ENCODE measurements at places on chromosomes 6 and 20.

DNA sequence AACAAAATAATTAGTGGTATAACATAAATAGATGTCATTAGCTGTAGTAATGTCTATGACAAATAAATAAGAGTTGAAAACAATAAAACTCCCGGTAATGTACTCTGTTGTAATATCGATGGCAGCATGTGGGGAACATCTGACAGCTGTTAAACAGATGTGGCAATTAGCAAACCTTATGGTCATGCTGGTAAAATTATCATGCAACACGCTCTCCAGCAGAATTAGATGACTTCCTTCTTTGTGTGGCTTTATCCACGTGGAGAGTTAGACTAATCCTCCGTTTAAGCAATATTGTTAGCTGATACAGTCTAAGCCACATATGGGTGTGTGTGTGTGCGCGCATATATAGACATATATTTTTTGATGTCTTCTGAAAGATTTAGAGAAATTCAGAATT, 77.7 kb upstream of the ZFP64 start:
- DNase-seq, result no peak

DNA sequence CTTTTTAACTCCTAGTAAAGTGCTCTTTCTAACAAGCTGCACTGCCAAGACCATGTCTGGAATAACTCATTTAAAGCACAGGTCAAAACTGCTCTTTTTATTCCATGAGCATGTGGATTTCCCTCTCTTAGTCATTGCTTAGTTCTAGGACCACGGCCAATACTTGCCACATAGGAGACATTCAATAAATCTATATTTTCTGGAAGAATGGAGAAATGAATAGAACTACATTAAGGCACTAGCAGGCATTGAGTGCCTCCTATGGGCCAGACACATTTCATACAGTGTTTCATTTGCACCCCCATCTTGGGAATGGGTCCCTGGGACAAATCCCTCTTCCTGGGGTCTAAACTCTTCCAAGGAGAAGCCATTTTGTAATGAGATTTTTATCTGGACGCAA, 552.8 kb upstream of the CITED2 start:
- no peak for DNase-seq

GRCh38 chr20:50320901-50321796, 130.5 kb downstream of the CEBPB start:
- no peak for DNase-seq

DNA sequence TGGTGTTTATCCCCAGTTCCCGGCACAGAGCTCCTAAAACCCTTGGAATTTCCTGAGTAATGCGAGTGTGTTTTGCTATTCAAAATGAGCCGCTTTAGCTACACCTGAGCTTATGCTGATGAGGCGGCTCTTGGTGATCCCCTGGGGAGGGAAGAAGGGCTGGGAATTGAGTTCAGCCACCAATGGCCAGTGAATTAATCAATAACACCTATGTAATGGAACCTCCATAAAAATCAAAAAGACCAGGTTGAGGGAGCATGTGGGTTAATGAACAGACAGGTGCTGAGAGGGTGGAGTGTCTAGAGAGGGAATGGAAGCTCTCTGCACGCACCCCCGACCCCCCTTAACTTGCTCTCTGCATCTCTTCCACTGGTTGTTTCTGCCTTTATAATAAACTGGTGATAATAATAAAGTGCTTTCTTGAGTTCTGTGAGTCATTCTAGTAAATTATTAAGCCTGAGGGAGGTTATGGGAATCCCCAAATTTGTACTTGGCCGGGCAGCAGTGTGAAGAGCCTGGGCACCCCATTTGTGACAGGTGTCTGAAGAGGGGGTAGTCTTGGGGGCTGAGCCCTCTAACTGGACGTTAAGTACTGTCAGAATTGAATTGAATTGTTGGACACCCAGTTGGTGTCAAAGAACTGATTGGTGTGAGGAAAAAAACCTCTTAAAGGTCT, 24.6 kb upstream of the SERPINB1 start:
- no peak for DNase-seq

DNA sequence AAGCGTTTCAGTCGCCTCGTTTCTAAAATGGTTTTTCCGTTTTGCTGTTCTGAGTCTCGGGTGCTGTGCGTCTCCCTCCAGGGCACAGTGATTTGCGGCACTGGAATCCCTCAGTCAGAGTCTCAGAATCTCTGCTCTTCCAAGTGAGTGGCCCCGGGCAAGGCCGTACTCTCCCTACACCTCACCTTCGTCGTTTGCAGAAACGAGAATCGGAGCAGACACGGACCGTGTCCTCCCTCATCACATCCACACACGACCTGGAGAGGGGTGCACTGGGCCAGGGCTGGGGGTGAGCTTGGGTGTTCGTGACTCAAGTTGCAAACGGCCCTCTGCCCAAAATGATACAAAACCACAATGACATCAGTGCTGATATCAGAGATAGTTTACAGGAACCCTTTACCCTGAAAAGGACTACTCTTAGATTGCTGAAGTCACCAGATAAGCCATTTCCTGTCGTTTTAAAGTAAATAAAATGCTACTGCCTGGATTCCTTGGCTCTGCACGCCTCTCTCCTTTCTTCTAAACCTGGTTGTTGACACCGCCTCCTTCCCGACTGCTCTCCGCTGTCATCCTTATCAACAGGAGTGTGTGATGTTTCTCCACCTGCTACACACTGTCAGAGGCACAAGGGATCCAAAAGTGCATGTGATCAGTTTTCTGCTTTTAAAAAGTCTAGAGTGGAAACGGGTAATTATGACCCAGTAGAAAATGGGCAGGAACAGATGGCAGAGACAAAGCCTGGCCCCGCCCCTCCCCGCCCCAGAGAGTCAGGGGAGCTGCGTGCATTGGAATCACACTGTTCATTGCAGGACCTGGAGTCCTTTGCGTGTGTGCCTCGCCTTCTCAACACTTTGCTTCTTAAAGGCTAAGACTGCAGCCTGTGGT, 38.4 kb downstream of the KIF25 start:
- no peak for DNase-seq

- DNase-seq, result no peak
Observed at GRCh38 chr20:52150440-52151258, 40.9 kb downstream of the ZFP64 start.

DNA sequence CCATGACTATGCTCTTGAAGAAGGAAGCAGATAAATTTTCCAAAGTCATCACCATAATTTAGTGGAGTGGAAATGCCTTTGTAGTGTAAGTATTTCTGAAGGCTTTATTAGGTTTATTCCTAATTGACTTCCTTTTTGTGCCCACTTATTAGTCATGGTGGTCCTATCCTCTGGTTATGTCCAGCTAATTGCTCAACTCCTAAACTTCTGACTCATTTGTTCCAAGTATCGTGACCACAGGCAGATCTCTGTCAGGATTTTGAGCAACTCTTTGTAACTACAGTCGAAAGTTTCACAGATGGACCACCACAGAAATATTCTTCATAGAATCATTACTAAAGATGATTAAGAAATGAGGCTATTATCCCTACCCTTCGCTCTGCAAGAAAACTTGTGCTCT, 315.6 kb upstream of the PTCHD4 start:
- no peak for DNase-seq

DNA sequence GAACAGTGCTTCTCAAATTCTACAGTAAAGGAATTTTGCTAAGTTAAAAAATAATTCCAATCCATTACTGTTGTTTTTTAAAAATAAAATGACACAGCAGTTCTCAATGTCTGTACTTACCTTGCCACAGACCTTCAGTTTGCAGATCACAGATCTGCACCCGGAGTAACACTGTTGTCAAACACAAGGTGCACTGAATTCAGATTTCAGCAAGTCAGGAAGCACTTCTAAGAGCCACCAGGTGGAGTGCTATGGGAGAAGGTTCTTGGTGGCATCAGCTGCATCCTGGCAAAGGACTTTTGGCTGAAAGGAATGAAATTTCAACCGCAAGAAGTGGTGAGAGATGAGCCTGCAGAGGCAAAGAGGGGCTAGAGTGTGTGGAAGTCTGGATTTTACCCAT, 17.4 kb downstream of the RSPH4A start:
- DNase-seq, result no peak

DNA sequence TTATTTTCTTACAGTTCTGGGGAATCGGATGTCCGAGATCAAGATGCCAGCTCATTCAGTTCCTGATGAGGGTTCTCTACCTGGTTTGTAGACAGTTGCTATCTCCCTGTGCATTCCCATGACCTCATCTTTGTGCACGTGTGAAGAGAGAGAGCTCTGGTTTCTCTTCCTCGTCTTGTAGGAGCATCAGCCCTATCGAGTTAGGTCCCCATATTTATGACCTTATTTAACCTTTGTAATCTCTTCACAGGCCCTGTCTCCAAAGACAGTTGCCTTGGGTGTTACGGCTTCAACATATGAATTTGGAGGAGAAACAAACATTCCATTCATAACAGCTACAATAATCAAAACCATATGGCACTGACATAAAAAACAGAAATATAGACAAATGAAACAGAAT, 455.3 kb downstream of the HACE1 start:
- no peak for DNase-seq

DNA sequence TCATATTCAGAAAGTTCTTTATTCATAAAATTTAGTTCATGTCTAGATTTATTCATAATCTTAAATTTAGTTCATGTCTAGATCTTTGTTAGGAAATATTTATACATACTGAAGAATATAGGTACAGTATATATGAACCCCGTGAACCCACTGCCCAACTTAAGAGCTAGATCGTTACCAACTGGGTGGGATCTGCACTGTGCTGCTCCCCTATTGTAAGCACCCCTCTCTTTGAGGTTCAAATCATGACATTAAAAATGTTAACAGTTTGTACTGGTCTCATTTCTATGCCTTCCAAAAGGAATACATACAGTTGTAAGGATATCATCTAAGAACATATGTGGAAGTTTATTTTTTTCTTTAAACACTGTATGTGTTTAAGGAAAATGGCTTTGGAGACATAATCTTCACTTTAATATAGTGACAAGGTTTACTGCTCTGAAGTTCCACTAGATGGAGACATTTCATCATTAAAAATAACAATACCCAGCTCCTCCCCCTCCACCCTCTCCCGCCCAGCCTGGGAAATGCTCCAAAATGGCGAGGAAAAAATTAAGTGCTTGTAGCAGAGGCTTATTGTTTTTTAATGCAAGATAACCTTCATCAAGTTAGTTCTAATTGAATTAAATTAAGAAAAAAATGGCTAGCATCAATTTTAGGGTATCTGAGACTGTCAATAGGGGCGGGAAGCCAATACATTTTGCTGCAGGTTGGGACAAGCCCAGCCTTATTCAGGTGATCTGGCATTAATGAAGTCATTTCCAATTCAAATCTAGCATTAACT, 104.1 kb upstream of the TRAF3IP2 start:
- peak; percentile 34 for DNase-seq

DNA sequence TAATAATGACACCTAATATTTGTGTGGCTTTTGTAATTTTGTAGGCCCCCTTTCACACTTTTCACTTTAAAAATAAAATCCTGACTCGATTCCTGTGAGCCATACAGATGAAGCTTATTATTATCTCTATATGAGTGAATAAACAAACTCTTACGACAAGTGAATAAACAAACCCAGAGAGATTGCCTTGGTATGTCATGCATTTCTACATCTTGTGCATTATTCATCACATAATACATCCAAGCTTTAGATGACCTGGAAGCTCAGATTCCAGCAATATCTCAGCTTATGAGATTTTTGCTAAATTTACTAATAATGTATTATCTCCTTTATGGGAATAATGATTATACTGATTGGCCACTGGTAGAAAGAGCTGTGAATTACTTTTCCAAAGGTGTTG, 248.2 kb downstream of the TBX18 start:
- DNase-seq, result no peak

- DNase-seq, result no peak
Observed at GRCh38 chr6:50691814-50692495, 21.4 kb upstream of the TFAP2D start.

DNA sequence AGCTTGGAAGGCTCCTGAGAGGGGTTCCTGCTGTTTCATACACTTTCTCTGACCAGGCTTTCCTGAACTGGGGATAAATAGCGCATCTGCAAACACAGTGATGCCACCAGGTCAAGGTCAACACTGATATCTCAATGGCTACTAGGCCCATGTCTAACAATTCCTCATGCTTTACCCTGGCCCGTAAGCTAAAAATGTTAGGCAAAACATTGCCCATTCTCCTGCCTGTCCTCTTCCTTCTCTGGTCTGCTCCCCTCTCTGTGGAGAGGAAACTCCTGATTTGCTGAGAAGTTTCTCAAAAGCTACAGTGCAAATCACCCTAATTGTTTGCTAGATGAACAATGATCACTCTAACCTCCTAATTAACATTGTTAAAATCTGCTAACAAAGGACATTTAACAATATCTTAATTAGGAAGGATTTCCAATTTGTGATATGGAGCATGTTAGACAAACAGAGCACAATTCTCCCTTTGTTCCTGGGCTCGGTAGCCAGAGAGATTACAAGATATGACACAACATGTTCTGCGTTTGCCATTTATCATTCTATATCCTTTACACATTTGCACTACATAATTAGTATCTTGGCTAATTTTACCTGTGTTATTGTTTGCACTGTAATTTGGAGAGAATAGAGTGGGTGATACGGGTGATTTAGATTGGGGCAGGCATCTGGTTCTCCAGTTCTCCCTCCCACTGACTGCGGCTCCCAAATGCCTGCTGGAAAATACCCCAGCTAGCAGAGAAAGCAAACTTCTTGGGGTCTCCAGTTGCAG, 266.8 kb downstream of the CD83 start:
- no peak for DNase-seq

DNA sequence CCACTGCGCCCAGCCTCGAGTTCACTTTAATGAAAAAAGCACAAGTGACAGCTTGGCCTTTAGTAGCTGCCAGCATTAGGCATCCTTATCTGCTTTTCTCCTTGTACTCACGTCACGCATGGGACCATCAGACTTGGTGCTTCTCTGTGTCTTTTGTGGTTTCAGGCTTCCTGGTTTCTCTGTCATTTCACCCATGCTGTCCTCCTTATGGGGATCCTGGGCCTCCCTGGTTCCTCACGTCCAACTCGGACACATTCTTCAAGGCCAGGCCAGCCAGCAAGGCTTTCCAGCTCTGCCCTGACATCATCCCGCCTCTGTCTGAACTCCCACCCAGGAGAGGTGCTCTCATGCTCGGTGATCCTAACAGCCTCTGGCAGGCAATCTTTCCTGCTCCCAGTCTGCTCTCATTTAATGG, 83.2 kb downstream of the TIAM2 start:
- no peak for DNase-seq

- no peak for DNase-seq
Observed at GRCh38 chr6:2558861-2559801, 191.6 kb downstream of the MYLK4 start.

GRCh38 chr6:38146021-38146733, 326.6 kb downstream of the ZFAND3 start:
- DNase-seq, result no peak

DNA sequence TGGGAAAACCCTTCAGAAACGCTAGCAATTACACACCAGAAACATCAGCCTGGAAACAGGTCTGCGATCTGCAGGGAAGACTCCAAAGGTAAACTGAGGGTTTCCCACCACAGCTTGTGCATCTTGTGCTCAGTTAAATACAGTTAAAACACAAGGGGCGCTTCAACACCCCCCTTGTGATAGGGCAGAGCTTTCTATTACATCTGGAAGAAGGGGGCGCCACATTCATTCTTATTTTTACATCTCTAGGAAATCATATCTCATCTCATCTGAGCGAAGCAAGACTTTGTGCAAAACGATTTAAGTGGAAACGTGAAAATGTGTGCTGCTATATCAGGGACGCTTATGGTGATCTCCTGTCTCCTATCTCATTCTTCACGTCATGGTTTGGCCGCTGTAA, 58.5 kb downstream of the PRND start:
- no peak for DNase-seq
